Activated CD4-positive, alpha-beta T cell treated with anti-CD3 and anti-CD28 coated beads, Interleukin-2, amount 50 U/mL, for 24 hours (primary cell): ENCODE measurements at places on chromosomes 11 and 22.

- DNase-seq: no peak
These were observed 169.6 kb downstream of the MAML2 start for GRCh38 chr11:96173422-96173821.

DNA sequence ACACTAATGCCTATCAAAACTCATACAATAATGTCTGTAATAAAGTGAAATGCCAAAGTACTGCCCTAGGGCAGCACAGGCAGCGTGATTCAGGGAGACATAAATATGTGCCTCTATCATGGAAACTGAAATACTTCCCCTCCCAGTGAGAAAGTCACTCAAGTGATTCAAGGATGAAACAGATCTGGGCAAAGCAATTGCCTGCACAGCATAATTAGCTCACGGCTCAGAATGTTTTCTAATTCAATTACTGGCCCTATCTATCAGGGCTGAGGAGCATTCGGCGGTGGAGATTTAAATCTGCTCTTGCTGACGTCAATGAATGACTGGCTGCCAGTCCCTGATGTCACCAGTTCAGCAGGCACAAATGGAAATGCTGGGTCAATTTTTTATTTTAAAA is 27.7 kb upstream of the PPP2R1B start:
- no peak for DNase-seq

GRCh38 chr11:124951341-124951740 is 2.7 kb upstream of the CCDC15 start:
- DNase-seq: no peak

DNA sequence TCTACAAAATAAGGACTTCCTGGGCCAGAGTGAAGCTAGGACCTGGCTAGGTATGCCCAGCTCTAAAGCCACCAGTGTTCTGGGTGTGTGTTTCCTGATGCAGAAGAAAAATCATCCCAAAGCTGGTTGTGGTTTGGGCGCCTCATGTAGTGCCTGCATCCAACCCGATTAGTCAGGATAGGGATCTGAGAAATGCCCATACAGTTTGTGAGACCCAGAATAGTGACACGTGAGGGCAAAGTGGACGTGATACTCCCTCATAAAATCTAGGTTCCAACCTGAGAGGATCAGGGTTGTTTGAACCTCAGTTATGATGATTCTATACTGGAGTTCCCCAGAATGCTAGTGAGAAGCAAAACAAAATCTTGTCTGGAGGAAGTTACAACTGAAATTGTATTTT is 238.4 kb downstream of the TBC1D22A start:
- DNase-seq: no peak

DNA sequence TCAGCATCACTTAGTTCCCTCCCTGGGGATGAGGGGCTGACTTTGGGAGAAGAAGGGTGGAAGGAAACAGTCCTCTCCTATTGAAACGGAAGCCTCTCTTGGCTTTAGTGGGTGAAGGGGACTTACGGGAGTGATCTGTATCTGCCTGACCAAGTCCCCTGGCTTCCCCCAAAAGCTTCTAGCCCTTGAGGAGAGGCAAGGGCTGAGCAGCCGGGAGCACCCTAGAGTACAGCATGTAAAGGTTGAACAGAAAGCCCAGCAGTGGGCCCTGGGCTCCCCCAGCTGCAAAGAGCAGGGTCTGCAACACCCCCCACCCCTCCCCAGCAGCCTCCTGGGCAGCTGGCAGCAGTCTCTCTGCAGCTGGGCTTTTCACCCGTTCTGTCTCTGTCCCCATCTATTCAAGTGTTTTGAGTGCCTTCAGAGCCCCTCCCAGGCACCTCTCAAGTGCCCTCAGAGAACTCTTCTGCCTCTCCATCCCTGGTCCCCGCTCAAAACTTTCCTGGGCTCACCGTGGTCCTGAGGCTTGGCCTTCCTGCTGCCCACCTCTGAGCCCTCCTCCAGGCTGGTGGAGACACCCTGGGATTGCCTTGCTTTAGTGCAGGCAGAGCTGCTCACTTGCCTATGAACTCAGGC is 2.7 kb downstream of the CAPN5 start:
- no peak for DNase-seq

DNA sequence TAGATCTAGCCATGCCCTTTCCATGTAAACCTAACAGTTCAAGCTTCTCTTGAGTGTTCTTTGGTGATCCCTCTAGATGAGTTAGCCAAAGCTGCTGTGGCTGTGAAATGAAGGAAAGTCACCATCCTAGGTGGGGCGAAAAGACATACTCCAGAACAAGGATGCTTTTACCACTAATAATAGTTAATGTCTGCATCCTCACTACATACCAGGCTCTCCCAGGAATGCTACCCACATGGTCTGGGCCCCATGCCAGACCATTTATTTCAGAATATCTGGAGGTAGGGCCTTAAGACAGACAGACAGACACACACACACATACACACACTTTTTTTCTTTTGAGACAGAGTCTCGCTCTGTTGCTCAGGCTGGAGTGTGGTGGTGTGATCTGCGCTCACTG is 14.7 kb downstream of the ABTB2 start:
- no peak for DNase-seq

DNA sequence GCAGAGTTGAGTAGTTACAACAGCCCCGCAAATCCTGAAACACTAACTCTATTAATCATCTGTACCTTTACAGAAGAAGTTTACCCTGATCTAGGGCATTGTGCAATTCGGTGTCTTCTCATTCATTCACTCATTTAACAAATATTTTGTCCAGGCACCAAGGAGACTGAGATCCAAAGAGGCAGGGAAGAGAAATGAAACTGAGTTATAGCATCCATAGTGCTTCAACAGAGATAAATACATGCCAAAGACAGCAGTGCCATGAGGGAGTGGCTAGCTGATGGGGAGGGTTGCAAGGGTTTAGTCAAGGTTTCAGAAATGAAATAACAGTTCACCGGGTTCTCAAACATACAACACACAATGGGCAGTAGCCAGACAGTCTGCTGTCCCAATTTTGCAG is 40.2 kb upstream of the MTNR1B start:
- no peak for DNase-seq

DNA sequence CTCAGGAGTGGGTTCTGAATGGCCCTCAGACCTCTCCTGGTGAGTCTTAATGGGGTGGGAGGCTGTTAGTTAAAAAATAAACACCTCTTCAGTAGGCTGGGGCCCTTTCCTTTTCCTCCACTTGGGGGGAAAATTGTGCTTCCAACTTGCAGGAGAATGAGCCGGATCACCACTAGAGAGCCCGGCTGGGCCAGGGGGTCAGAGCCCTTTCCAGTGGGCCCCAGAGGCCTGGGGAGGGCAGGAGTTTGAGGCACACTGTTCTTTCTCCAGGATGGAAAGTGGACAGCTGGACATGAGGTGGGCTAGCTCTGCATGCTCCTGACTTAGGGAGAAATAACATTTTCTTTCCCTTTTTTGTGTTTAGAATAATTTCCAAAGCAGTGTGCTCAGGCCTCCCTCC is 32.8 kb downstream of the B3GAT1 start:
- DNase-seq: no peak
